ENCODE measurements at places on chromosomes 3 and 15. TPM values are rescaled to one million over a fixed set of nuclear protein-coding genes. Genes with fewer than 3 reads are reported as not detected.

The GALNT15 gene
- total RNA-seq, result not detected

The TMEM108 gene
- 5.3 TPM for total RNA-seq

The SNTN gene
- total RNA-seq, result not detected

DNA sequence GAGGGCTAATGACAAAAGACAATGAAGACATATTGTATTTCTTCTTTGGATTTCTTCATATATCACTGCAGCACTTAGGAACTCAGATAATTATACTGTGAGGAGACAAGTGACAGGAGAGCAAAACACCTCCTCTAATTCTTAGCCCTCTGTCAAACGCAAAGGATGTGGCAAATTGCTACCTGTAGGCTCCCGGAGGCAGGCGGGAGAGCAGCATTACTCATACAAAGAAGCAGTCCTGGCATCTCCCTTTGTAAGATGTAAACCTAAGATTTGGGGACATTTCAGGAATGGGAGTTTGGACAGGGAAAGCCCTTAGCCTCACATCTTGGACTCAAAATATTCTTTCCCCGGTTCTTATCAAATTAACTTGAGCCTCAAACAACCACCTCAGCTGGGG lies 460.8 kb downstream of the SOX2 start:
- H3K4me1 ChIP-seq, result peaks cover 9% of the 10 kb centered on the region
- H3K27me3 ChIP-seq, result no peaks in the 10 kb centered on the region
- no peak for DNase-seq
- no peak overlapping the region for H3K27ac ChIP-seq
